Upper lobe of left lung (tissue), 6 donors: ENCODE measurements at places on chromosomes 5 and 9. TPM values are rescaled to one million over a fixed set of nuclear protein-coding genes. Genes with fewer than 3 reads are reported as not detected.

The LCN9 gene
- not detected for total RNA-seq

The ACTL7A gene
- total RNA-seq, result not detected

The CTXN3 gene
- not detected for total RNA-seq

The RASEF gene
- 14.5 TPM for total RNA-seq

The TLX3 gene
- total RNA-seq, result not detected

GRCh38 chr5:59436364-59437148 lies 457.0 kb downstream of the PDE4D start:
- DNase-seq, result no peak
- no peaks in the 10 kb centered on the region for H3K27me3 ChIP-seq
- H3K4me3 ChIP-seq, result no peak overlapping the region
- H3K27ac ChIP-seq, result no peak overlapping the region
- no peaks in the 10 kb centered on the region for H3K4me1 ChIP-seq

DNA sequence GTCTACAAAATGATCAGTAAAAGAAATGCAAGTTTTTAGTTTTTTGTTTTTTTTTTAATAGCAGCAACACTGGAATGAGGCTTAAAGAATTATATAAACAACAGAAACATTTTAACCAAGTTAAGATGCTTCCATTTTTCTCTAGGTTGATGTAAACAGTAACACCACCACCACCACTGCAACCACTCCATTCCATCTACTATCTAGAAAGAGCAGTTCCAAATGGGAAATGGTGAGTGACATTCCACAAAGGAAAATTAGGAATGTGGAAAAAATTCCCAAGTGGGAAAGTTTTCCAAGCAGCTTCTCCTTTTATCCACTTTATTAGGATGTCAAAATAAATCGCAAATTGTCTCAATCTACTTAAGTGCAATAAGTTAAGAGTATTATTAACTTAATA lies 32.6 kb downstream of the SLC38A9 start:
- DNase-seq, result no peak
- H3K4me1 ChIP-seq, result peaks cover 6% of the 10 kb centered on the region
- no peaks in the 10 kb centered on the region for H3K36me3 ChIP-seq
- no peak overlapping the region for H3K27ac ChIP-seq
- no peak overlapping the region for H3K4me3 ChIP-seq

GRCh38 chr9:124022201-124023121 lies 10.9 kb downstream of the LHX2 start:
- no peaks in the 10 kb centered on the region for H3K36me3 ChIP-seq
- H3K4me1 ChIP-seq, result peaks cover 28% of the 10 kb centered on the region
- no peak overlapping the region for H3K27ac ChIP-seq
- no peak overlapping the region for H3K4me3 ChIP-seq
- no peak for DNase-seq
- H3K27me3 ChIP-seq, result peaks cover 25% of the 10 kb centered on the region

GRCh38 chr5:118551716-118552115 lies 436.6 kb downstream of the DTWD2 start:
- H3K27me3 ChIP-seq, result no peaks in the 10 kb centered on the region
- H3K4me3 ChIP-seq, result no peak overlapping the region
- no peaks in the 10 kb centered on the region for H3K36me3 ChIP-seq
- H3K4me1 ChIP-seq, result no peaks in the 10 kb centered on the region
- no peak for DNase-seq

GRCh38 chr5:3121813-3122212 lies 370.3 kb upstream of the IRX2 start:
- H3K4me3 ChIP-seq, result no peak overlapping the region
- DNase-seq, result no peak
- no peaks in the 10 kb centered on the region for H3K4me1 ChIP-seq

- no peak overlapping the region for H3K4me3 ChIP-seq
- H3K27me3 ChIP-seq, result no peaks in the 10 kb centered on the region
- no peak overlapping the region for H3K27ac ChIP-seq
- H3K36me3 ChIP-seq, result no peaks in the 10 kb centered on the region
These were observed 362.7 kb upstream of the ADAMTS16 start for GRCh38 chr5:4777435-4777834.

GRCh38 chr5:138065102-138065501 lies 18.7 kb upstream of the WNT8A start:
- H3K27me3 ChIP-seq, result no peaks in the 10 kb centered on the region
- H3K4me1 ChIP-seq, result no peaks in the 10 kb centered on the region
- DNase-seq, result no peak
- H3K27ac ChIP-seq, result no peak overlapping the region
- no peak overlapping the region for H3K4me3 ChIP-seq
- H3K36me3 ChIP-seq, result no peaks in the 10 kb centered on the region

- no peak overlapping the region for H3K4me3 ChIP-seq
- no peak for DNase-seq
- no peak overlapping the region for H3K27ac ChIP-seq
- H3K27me3 ChIP-seq, result no peaks in the 10 kb centered on the region
These were observed 872.3 kb downstream of the MAT2B start for GRCh38 chr5:164377746-164378145.

GRCh38 chr9:137070201-137070905 lies at the start of gene SAPCD2:
SAPCD2 (minus strand) TSS chr9:137070557; CDS start chr9:137070460, 97 bp downstream.
- H3K4me3 ChIP-seq, result no peak within 1 kb of the TSS
- peaks cover 20% of the 10 kb centered on the region for H3K4me1 ChIP-seq
- DNase-seq, result peak; percentile 95
- H3K27ac ChIP-seq, result peak within 1 kb of the TSS; percentile 82
